ENCODE measurements at places on chromosomes 4 and X. TPM values are rescaled to one million over a fixed set of nuclear protein-coding genes. Genes with fewer than 3 reads are reported as not detected.

DNA sequence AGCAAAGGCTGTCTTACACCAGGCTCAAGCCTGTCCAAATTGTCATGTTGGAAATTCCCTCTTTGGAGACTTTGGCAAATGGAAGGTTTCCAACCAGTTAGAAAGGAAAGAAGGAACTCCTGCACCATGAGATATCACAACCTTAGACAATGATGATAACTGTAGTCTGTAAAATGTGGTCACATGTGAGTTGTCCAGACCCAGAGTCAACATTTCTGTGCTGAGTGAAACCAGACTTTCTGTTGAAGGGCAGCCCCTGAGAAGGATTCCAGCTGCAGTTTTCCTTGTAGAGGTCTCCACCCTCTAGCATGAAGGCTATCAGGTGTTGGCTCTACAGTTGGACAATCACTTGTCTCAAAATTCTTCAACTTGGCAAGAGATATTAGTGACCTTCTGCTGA is 82.4 kb downstream of the SOX3 start:
- no peaks in the 10 kb centered on the region for H3K27me3 ChIP-seq
- no peaks in the 10 kb centered on the region for H3K4me1 ChIP-seq
- DNase-seq = no peak
- H3K4me3 ChIP-seq = no peak overlapping the region
- H3K27ac ChIP-seq = no peak overlapping the region
- no peaks in the 10 kb centered on the region for H3K36me3 ChIP-seq

GRCh38 chr4:13202701-13203100 is 281.4 kb downstream of the RAB28 start:
- no peak overlapping the region for H3K4me3 ChIP-seq
- DNase-seq = no peak
- H3K4me1 ChIP-seq = no peaks in the 10 kb centered on the region
- H3K27ac ChIP-seq = no peak overlapping the region
- no peaks in the 10 kb centered on the region for H3K27me3 ChIP-seq
- no peaks in the 10 kb centered on the region for H3K36me3 ChIP-seq

The PGAM4 gene
- total RNA-seq = not detected

The SLC16A2 gene
- 13.8 TPM for total RNA-seq

- no peak overlapping the region for H3K27ac ChIP-seq
- H3K36me3 ChIP-seq = no peaks in the 10 kb centered on the region
- H3K4me1 ChIP-seq = no peaks in the 10 kb centered on the region
- no peaks in the 10 kb centered on the region for H3K27me3 ChIP-seq
Measured at GRCh38 chrX:25858273-25858880, 279.8 kb upstream of the MAGEB18 start.

- no peak overlapping the region for H3K4me3 ChIP-seq
- H3K27ac ChIP-seq = no peak overlapping the region
- no peaks in the 10 kb centered on the region for H3K4me1 ChIP-seq
- DNase-seq = peak; percentile 86
- no peaks in the 10 kb centered on the region for H3K36me3 ChIP-seq
Measured at GRCh38 chr4:112523764-112524505, 8.0 kb upstream of the NEUROG2 start.

- H3K27me3 ChIP-seq = no peaks in the 10 kb centered on the region
- no peak for DNase-seq
Measured at GRCh38 chr4:122542411-122543236, 78.2 kb downstream of the IL21 start.

DNA sequence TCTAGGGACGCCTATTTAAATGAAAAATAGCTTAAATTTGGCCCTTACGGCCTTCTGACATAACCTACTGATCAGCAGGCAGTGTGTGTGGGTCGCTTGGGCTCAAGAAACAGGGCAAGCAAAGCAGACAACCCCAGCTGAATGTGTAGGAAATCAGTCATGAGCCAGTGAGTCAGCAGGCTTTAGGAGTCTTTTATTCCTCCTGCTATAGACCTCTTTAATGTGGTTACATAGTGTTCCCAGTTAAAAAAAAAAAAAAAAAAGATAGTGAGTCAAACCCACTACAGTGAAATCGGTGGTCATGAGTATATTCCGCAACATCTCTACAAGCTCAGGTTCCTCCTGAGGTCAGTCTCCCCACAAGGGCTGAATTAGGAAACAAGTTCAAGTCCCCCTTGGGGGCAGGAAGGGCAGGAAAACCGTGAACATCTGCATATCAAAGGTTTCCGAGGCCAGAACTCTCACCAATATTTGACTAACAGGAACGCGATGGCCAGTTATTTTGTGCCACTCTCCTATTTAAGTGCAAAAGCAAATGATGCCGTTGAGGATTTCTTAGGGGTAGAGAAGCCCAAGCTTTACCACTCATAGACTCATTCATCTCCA is 32.7 kb downstream of the ACSL1 start:
- H3K36me3 ChIP-seq = no peaks in the 10 kb centered on the region
- peaks cover 16% of the 10 kb centered on the region for H3K4me1 ChIP-seq
- DNase-seq = no peak
- H3K27ac ChIP-seq = peak overlapping the region; percentile 33
- no peaks in the 10 kb centered on the region for H3K27me3 ChIP-seq

- no peak overlapping the region for H3K27ac ChIP-seq
Measured at GRCh38 chr4:13160920-13161319, 323.2 kb downstream of the RAB28 start.

GRCh38 chrX:15241301-15241700 is 28.6 kb downstream of the ASB9 start:
- DNase-seq = peak; percentile 6
- no peaks in the 10 kb centered on the region for H3K27me3 ChIP-seq
- H3K27ac ChIP-seq = no peak overlapping the region
- H3K36me3 ChIP-seq = no peaks in the 10 kb centered on the region
- no peaks in the 10 kb centered on the region for H3K4me1 ChIP-seq

The SOWAHD gene
- 1.3 TPM for total RNA-seq

GRCh38 chrX:54708404-54708803 is 89.7 kb downstream of the ITIH6 start:
- no peak overlapping the region for H3K27ac ChIP-seq
- no peak for DNase-seq

GRCh38 chr4:8050555-8051206 is 107.9 kb downstream of the ABLIM2 start:
- H3K27me3 ChIP-seq = no peaks in the 10 kb centered on the region
- no peak overlapping the region for H3K4me3 ChIP-seq
- DNase-seq = peak; percentile 93
- H3K36me3 ChIP-seq = no peaks in the 10 kb centered on the region
- no peaks in the 10 kb centered on the region for H3K4me1 ChIP-seq
- peak overlapping the region; percentile 48 for H3K27ac ChIP-seq

DNA sequence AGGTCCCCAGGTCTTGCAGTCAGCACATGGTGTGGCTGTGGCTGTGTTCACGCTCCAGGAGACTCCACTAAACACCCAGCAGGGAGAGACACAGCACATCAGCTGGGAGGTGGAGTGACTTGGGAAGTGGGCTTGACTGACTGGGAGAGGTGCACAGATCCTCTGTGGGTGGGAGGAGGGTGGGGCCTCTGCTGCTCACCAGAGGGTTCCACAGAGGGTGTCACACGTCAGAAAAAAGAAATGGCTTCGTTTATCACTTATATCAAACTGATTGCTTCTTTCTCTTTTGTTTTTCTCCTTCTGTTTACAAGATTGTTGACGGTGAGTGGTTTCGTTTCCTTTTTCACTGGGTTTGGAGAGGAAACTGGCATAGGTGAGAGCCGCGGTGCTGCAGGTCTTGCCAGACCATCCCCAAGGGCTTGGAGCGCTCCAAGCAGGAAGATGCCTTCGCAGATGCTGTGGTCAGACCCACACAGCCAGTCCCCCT is 24.8 kb upstream of the FAM193A start:
- no peaks in the 10 kb centered on the region for H3K36me3 ChIP-seq
- H3K4me1 ChIP-seq = peaks cover 10% of the 10 kb centered on the region
- no peak overlapping the region for H3K27ac ChIP-seq
- H3K27me3 ChIP-seq = no peaks in the 10 kb centered on the region

DNA sequence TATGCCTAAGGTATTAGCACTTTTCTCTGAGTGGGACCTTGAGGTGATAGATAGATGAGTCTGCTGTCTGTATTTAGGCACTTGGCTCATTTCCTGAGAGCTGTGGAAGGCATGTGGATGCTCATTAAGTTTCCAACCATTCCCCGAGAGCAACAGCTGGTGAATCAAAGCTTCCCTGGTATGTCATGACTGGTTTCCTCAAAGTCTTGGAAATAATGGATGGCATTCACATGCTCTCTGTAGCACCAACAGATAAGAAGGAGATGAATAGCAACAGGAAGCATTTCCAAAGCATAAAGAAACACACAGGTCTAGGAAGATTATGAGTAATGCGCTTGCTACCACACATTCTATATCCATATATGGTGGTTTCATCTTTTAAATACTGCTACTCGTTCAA is 118.3 kb upstream of the ETNPPL start:
- H3K27me3 ChIP-seq = no peaks in the 10 kb centered on the region
- DNase-seq = no peak
- H3K4me3 ChIP-seq = no peak overlapping the region
- no peaks in the 10 kb centered on the region for H3K36me3 ChIP-seq
- no peaks in the 10 kb centered on the region for H3K4me1 ChIP-seq

GRCh38 chrX:102498732-102499131 is 17.8 kb downstream of the TMSB15A start:
- no peaks in the 10 kb centered on the region for H3K36me3 ChIP-seq
- DNase-seq = no peak
- H3K27ac ChIP-seq = no peak overlapping the region
- H3K27me3 ChIP-seq = no peaks in the 10 kb centered on the region
- H3K4me1 ChIP-seq = no peaks in the 10 kb centered on the region

Data from kidney (tissue), 22 donors.